Liver (tissue), 10 donors: ENCODE measurements at places on chromosomes 16 and 17.

DNA sequence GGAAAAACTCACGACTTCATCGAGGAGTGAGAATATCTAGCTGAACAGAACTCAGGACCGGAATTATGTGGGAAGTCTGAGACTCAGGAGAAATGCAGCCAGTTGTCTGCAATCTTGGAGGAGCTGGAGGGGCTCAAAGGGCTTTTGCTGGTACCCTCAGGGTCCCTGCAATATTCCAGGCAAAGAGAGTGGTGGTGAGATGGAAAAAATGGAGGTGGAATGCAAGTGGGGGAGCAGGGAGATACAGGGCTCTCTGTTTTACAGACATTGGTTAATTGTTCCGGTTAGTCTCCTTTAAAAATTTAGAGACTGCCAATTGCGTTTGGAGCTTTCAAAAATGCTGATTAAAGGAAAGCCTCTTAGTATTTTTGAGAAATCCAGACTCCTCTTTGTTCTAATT lies 18.2 kb upstream of the HP start:
- DNase-seq = no peak

- DNase-seq = no peak
Measured at GRCh38 chr17:81397314-81398175, 2.3 kb downstream of the BAHCC1 start.

- peak; percentile 97 for DNase-seq
Measured at GRCh38 chr17:78140169-78141051, 5.8 kb upstream of the C17orf99 start.

DNA sequence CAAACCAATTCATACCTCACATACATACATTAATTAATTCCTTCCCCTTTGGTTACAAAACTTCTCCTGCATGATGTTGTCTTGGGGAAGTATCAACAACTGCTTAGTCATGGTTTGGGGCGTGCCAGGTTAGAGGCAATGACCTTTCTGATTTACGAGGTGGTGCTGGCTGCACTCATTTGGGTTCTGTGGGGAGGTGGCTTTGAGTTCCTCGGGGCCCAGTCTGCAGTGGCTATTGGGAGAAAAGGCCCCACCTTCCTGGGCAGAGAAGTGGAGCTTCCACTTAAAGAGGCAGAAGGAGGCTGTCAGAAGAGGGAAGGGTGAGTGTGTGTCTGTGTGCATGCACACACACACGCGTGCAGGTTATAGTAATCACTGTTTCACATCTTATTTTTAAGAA lies 10.2 kb upstream of the ETV4 start:
- DNase-seq = no peak

DNA sequence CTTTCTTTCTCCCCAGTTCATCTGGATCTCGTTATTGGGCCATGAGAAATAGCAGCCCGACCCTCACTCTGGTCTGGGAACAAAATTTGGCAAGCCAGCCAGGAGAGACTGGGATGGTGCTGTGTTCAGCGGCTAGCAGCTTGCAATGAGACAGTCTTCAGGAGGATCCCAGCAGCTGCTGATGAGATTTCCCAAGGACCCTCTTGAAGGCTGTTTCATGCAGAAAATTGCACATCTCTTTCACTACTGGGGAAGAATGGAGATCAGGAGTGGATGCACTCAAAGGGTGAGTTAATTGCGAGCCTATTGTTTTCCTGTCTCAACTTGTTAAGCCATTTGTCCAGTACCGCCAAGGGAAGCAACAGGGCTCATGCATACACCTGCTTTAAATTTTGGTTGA lies 5.5 kb upstream of the COIL start:
- no peak for DNase-seq

DNA sequence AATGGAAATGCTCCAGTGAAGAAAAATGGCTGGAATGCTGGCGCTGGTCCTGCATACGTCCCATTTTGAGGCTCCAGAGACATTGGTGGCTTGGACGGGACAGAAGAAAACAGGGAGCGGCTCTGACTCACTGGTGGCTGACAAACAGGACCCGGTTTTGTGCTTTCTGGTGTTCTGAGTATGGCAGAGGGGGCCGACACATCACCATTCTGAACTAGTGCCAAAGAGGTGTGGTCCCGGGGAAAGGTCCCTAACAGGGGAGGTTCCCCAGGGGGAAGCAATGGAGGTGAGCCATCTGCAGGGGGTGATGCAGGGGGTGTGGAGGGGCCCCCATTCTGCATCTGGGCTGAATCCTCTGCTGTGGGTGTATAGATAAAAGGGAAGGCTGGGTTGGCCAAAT lies 8.3 kb downstream of the ANKRD40 start:
- no peak for DNase-seq

DNA sequence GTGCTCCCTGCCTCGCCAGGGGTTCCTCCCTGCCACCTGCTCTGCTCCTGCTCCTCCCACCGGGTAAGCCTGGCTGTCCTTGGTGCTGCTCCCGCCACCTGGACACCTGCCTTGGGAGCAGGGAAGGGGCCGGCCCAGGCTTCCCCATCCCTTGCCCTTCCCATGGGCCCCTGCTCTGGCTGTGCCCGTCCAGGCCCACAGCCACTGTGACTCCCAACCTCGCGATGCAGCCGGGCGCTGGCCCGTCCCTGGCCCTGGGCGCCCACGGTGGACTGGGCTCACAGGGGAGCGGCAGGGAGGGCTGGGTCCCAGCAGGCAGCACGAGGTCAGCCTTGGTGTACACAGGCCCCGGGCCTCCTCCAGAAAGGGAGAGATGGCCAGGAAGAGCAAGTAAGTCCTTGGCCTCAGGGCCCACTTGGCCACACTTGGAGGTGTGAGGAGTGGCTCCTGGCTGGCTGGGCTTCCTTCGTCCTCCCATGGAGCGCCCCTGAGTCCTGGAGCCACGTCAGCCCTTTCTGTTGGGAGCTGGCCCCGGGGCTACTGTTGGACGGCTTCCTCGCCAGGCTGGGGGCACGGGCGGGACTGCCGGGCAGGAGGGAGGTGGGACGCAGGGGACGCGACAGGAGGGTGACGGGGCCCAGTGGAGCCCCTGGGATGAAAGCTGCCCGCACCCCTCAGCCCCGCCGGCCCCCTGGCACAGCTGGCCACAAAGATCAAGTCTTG lies 15.3 kb downstream of the ENGASE start:
- no peak for DNase-seq

DNA sequence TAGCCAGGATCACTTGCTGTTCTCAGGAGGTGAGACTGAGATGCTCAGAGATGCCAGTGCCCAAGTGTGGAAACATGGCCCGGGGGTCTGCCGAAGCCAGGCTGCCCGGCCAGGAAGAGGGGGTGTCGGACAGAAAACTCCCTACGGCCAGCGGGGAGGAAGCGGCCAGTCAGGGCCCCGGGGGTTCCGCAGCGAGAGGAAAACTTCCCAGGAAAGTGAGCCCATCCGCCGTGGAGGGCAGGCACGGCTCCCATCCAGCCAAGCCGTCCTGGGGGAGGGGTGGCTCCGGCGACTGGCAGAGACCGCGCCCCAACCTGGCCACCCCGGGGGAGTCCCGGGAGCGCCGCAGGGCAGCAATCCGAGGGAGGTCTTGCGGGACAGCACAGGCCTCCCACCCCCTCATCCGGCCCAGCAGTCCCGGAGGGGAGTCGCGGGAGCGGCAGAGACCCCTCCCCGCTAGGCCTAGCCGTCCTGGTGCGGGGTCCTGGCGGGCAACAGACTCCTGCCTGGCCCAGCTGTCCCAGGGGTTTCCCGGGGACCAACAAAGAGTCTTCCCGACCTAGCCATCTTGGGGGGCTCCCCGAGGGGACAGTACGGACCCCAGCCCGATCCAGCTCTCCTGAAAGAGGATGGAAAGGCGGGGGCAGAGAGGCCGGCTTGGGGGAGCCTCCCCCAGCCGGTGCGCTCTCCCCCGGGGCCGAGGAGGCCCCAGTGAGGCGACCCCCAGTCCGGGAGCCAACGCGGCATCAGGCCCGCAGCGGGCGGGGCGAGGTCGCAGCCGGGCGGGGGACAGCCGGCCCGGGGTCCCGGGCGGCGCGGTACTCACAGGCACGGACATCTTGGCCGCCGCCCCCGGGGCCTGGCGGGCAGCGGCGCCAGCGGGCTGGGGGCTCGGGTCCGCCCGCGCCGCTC lies 13.8 kb upstream of the BCAR1 start:
- no peak for DNase-seq

DNA sequence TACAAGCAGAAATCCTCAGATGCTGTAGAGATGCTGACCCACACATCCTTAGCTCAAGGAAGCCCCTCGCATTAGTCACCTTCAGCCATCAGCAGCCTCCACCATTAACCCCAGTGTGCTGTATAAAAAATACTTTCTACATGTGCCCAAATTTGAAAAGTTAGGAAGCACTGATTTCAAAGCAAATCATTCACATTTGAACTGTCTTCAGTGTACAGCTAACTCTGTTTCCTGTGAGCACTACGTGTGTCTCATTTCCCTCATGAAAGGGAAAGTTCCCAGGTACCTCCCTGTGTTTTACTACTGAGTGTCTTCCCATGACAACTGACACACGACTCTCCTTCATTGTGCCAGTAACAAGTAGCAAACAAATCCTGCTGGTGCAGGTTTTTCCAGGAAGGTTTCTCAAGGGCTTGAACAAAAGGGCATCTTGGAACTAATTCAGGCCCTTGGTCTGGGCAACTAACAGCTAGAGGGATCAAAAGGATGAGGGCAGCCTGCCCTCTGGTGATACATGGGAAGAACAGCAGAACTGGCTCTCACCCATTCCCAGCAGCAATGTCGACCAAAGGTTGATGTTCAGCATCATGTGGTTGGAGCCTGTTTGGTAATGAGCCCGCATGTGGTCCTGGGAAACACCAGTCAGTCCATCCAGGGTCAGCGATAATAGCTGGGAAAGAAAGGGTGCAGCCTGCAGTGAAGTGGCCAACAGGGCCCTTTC lies 4.0 kb downstream of the SLC35B1 start:
- no peak for DNase-seq

GRCh38 chr17:31757097-31757496 lies 101.9 kb downstream of the COPRS start:
- no peak for DNase-seq

- no peak for DNase-seq
Measured at GRCh38 chr17:55735731-55736405, 13.2 kb upstream of the TMEM100 start.

DNA sequence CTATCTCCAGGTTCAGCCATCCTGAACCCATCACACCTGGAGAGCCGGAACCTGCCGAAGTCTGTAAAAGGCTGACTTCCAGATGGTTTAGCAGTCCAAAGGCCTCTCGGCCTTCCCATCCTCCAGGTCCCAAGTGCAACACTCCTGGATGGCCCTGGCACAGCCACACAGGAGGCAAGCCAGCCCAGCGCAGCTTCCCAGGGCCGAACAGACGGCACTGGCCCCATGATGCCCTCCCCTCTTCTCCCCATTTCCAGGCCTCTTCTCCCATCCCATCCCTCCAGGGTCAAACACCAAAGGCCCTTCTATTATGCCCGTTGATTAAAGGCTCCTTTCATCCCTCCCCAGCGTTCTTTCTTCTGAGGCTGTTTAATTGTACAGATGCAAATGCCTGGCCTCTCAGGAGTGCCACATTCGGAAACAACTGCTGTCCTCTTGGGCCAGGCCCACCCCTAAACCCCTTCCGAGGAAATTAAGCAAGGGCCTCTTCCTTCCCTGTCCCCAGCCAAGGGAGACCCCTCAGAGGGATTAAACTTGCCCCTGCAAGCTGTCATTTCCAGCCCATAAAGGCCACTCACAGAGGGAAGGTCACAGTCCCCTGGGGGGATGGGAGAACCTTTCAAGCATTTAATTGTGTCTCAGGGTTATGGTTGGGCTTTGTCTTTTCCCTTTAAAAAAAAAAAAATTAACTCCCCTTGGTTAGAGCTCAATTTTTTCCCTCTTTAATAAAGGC lies 30.8 kb downstream of the AXIN2 start:
- DNase-seq = no peak
